ENCODE measurements at places on chromosomes 1 and 21. TPM values are rescaled to one million over a fixed set of nuclear protein-coding genes. Genes with fewer than 3 reads are reported as not detected.
A peak's percentile ranks its signal among the peaks of the same experiment; 100 is the strongest.

GRCh38 chr1:219582296-219582695 is 30.6 kb downstream of the ZC3H11B start:
- no peak for DNase-seq

DNA sequence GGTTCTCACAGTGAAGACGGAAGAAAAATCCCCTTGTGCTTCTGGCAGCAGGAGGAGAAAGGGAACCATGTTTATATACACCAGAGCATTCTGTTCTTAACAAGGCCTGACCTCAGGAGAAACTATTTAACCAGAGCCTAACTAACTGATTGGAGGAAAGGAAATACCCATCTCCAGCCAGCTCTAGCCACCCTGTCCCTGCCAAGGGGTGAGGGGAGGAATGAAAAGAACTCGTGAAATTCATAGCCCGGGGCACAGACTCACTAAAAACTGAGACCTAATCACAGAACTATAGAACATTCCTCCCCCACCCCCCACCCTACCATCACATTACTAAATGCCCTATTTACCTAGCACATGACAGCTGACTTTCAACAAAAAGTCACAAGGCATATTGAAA is 65.0 kb downstream of the KCNH1 start:
- no peak for DNase-seq

DNA sequence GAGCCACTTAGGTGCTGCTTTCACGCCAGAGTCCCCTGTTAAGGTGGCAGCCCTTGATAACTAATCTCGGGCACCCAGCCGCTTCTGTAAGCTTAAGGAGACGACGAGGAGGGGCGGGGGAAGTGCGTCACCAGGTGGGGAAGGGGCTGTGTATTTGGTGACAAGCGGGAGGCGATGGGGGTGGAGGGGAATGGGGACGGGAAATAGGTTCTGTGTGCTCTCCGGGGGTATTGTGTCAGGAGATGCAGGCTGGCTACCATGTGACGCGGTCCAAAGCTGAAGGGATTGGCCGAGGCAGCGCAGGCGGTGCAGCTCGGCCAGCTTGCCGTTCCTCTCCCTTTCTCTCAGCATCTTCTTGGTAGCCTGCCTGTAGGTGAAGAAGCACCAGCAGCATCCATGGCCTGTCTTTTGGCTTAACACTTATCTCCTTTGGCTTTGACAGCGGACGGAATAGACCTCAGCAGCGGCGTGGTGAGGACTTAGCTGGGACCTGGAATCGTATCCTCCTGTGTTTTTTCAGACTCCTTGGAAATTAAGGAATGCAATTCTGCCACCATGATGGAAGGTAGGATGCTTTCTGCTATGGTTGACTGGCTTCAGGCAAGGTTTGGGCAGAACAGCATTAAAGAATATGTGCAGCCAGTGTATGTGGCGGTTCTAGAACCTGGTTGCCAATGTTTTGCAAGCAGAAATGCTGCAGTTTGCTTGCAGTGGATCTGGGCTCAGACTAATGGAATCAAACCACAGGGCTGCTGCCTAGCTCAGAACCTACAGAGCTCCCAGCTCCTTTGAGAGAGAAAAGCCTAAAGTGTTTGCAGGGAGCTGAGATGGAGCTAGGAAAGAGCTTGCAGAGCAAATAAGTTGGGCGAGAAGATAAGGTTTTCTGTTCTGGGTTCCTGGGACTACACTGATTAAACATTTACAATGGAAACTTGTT is at the start of gene SGIP1:
Gene SGIP1 (plus strand): TSS at position 350 of the 937 bp plus-strand sequence. CDS start 206 bp downstream, at position 556.
- DNase-seq, result peak; percentile 13

- no peak for DNase-seq
Measured at GRCh38 chr1:109887271-109887670, 23.4 kb upstream of the CSF1 start.

GRCh38 chr21:45957981-45958600 is 23.5 kb upstream of the COL6A1 start:
- no peak for DNase-seq

DNA sequence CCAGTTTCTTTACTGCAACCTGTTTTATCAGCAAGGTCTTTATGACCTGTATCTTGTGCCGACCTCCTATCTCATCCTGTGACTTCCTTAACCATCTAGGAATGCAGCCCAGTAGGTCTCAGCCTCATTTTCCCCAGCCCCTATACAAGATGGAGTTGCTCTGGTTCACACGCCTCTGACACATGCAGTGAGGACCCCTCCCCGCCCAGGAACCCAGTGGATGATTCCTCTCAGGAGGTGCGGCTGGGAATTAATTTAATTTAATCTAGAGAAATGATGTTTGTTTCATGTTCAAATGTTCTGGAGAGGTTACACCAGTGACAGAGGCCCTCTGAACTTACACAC is 39.0 kb upstream of the LBR start:
- no peak for DNase-seq

SH2D1B gene
- 0.15 TPM for total RNA-seq

IPP gene
- 12.7 TPM for total RNA-seq

Measured in B cell (primary cell).